Activated CD8-positive, alpha-beta T cell treated with anti-CD3 and anti-CD28 coated beads, Interleukin-2, amount 10 ng/mL, durations not matched to agents 7 days and 5 days (primary cell): ENCODE measurements at places on chromosomes 1 and 21. TPM values are rescaled to one million over a fixed set of nuclear protein-coding genes. Genes with fewer than 3 reads are reported as not detected.

Gene PADI4
- 0.95 TPM for total RNA-seq

Gene HEYL
- not detected for total RNA-seq

Gene MIXL1
- total RNA-seq = not detected

Gene KCNK1
- not detected for total RNA-seq

Gene KCNN3
- not detected for total RNA-seq

Gene KDF1
- total RNA-seq = not detected

Gene FAM3B
- not detected for total RNA-seq

Gene PTPN14
- 0.21 TPM for total RNA-seq

Gene RAB13
- 6.5 TPM for total RNA-seq

Gene TRNP1
- not detected for total RNA-seq

- no peak for DNase-seq
- H3K27ac ChIP-seq = no peak overlapping the region
- no peaks in the 10 kb centered on the region for H3K36me3 ChIP-seq
- H3K4me3 ChIP-seq = no peak overlapping the region
- peaks cover 19% of the 10 kb centered on the region for H3K27me3 ChIP-seq
These were observed 28.2 kb upstream of the SYDE2 start for GRCh38 chr1:85228972-85229371.

- no peak overlapping the region for H3K27ac ChIP-seq
- no peak overlapping the region for H3K4me3 ChIP-seq
- H3K27me3 ChIP-seq = no peaks in the 10 kb centered on the region
- H3K4me1 ChIP-seq = peaks cover 29% of the 10 kb centered on the region
- DNase-seq = no peak
These were observed 127.8 kb downstream of the HS2ST1 start for GRCh38 chr1:87042111-87042811.

DNA sequence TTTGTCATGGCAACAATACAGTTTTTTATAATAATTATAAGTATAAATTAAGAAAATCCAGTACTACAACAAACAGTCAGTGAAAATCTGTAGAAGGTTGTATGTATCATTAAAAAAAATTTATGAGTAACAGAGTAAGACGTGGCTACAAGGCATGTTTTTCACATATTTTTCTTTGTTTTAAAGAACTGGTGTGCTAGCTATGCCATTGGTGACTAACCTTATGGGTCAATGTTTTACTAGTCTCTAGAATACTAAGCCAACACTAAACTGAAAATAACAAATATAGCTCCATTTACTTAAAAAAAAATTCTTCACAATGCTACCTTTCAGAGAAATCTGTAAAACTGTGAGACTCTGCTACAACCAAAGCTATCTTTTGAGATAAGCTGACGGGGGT lies 261.5 kb downstream of the ADGRL2 start:
- H3K36me3 ChIP-seq = no peaks in the 10 kb centered on the region
- no peak overlapping the region for H3K27ac ChIP-seq
- H3K27me3 ChIP-seq = no peaks in the 10 kb centered on the region

DNA sequence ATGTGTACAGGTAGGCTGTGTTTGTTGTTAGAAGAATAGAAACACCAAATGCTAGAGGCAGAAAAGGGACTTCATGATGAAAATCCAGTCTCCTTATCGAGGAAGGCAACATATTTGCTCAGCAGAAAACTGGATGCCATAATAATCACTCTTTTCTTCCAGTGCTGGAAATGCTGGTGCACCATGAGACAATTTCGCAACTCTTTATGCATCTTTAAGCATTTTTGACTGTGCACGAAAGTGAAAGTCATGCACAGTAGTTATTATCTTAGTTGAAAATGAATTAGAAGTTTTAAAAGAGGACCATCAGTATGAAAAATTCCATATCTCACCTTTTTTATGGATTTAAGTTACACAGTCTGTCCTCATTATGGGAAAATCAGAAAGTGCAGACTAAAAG lies 29.1 kb downstream of the SMYD2 start:
- no peaks in the 10 kb centered on the region for H3K27me3 ChIP-seq
- peak overlapping the region; percentile 24 for H3K4me3 ChIP-seq
- peaks cover 18% of the 10 kb centered on the region for H3K4me1 ChIP-seq
- H3K27ac ChIP-seq = no peak overlapping the region
- peaks cover 4% of the 10 kb centered on the region for H3K36me3 ChIP-seq
- DNase-seq = no peak

DNA sequence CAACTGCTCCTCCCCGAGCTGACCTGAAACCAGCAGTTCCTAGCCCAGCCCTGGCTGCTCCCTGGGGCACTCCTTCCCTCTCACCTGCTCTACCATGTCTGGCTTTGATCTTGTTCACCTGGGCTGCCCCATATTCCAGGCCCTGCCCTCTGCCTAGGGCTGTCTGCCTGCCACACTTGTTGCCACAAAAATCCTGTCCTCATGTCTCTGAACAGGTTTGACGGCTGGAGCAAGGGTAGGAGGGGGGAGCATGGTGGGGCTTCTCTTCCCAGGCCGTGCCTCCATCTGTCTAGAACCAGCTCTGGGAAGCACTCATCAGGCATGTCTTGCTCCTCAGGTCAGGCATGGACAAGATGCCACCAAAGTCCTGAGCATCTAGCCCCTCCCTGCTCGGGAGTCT lies 44.3 kb upstream of the WNT2B start:
- H3K4me1 ChIP-seq = peaks cover 13% of the 10 kb centered on the region
- no peak for DNase-seq
- H3K27me3 ChIP-seq = peaks cover 43% of the 10 kb centered on the region
- no peaks in the 10 kb centered on the region for H3K36me3 ChIP-seq
- no peak overlapping the region for H3K4me3 ChIP-seq

GRCh38 chr21:37101384-37101783 lies 28.3 kb downstream of the TTC3 start:
- no peak for DNase-seq
- no peaks in the 10 kb centered on the region for H3K4me1 ChIP-seq
- H3K27ac ChIP-seq = no peak overlapping the region

- DNase-seq = no peak
- H3K36me3 ChIP-seq = no peaks in the 10 kb centered on the region
- peaks cover 32% of the 10 kb centered on the region for H3K27me3 ChIP-seq
These were observed 12.5 kb upstream of the PTPN14 start for GRCh38 chr1:214563881-214564280.

GRCh38 chr21:24200052-24200451 lies 1407.2 kb downstream of the MRPL39 start:
- DNase-seq = no peak
- H3K4me3 ChIP-seq = no peak overlapping the region
- no peak overlapping the region for H3K27ac ChIP-seq
- H3K27me3 ChIP-seq = no peaks in the 10 kb centered on the region
- H3K36me3 ChIP-seq = no peaks in the 10 kb centered on the region
- H3K4me1 ChIP-seq = no peaks in the 10 kb centered on the region

- no peaks in the 10 kb centered on the region for H3K4me1 ChIP-seq
- H3K4me3 ChIP-seq = no peak overlapping the region
- H3K27ac ChIP-seq = no peak overlapping the region
- no peak for DNase-seq
These were observed 8.1 kb downstream of the NFASC start for GRCh38 chr1:204878621-204879234.

- no peak for DNase-seq
- H3K4me1 ChIP-seq = peaks cover 42% of the 10 kb centered on the region
- no peaks in the 10 kb centered on the region for H3K27me3 ChIP-seq
- H3K27ac ChIP-seq = peak overlapping the region; percentile 70
- H3K36me3 ChIP-seq = peaks cover 15% of the 10 kb centered on the region
These were observed 60.0 kb downstream of the NRIP1 start for GRCh38 chr21:15004721-15005370.

DNA sequence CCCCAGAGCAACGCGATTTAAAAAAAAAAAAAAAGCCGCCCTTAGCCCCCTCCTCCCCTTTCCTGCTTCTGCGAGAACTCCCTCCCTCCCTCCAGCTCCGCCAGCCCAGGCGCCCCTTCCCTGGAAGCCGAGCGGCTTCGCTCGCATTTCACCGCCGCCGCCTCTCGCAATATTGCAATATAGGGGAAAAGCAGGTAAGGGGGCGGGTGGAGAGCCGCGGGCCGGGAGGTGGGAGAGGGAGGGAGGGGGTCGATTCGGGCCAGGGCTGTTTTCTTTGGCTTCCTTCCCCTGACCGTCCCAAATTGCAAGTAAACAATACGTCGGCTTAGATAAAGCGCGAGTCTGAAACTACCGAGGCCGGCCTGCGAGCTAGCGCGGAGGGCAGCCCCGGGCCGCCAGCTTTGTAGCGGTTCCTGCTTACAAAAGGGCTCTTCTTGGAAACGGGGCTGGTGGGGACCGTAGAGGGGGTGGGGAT lies 408 bp downstream of the LMO4 start:
- H3K27ac ChIP-seq = peak overlapping the region; percentile 97
- peaks cover 35% of the 10 kb centered on the region for H3K4me1 ChIP-seq
- H3K36me3 ChIP-seq = peaks cover 22% of the 10 kb centered on the region
- peak; percentile 68 for DNase-seq
- no peaks in the 10 kb centered on the region for H3K27me3 ChIP-seq

- DNase-seq = no peak
- H3K27me3 ChIP-seq = peaks cover 16% of the 10 kb centered on the region
- H3K4me1 ChIP-seq = peaks cover 11% of the 10 kb centered on the region
These were observed 686 bp downstream of the KMO start for GRCh38 chr1:241532864-241533263.

- peaks cover 3% of the 10 kb centered on the region for H3K27me3 ChIP-seq
- no peaks in the 10 kb centered on the region for H3K4me1 ChIP-seq
- H3K27ac ChIP-seq = no peak overlapping the region
- no peaks in the 10 kb centered on the region for H3K36me3 ChIP-seq
- no peak overlapping the region for H3K4me3 ChIP-seq
These were observed 35.0 kb upstream of the SLC2A1 start for GRCh38 chr1:42993502-42994136.

DNA sequence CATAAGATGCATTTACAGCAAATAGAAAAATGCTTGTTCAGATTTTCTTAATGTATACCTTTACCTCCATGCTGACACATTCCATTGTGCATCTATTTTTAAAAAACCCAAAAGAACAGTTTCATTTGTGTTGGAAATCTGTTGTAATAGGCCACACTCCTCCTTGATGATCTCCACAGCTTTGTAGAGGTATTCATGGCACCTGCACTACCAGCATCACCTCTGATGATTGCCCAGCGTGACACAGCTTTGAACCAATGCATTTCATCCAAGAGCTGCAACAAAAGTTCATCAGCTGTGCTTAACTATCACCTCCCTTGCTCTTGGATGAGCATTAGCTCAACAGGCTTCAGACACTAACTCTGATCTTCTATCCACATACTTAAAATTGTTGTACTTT lies 8.2 kb downstream of the DYNLT5 start:
- no peak for DNase-seq
- H3K27ac ChIP-seq = no peak overlapping the region
- H3K4me1 ChIP-seq = peaks cover 3% of the 10 kb centered on the region
- no peak overlapping the region for H3K4me3 ChIP-seq
- H3K27me3 ChIP-seq = peaks cover 21% of the 10 kb centered on the region

- no peak overlapping the region for H3K4me3 ChIP-seq
- no peak for DNase-seq
- H3K27ac ChIP-seq = peak overlapping the region; percentile 49
- H3K4me1 ChIP-seq = peaks cover 92% of the 10 kb centered on the region
- H3K27me3 ChIP-seq = no peaks in the 10 kb centered on the region
These were observed 6.6 kb upstream of the RUNX3 start for GRCh38 chr1:24936684-24937083.
